ACHN (cell line): ENCODE measurements at places on chromosomes 2 and 18.

GRCh38 chr18:7844017-7844416, 276.9 kb downstream of the PTPRM start:
- no peak for DNase-seq

DNA sequence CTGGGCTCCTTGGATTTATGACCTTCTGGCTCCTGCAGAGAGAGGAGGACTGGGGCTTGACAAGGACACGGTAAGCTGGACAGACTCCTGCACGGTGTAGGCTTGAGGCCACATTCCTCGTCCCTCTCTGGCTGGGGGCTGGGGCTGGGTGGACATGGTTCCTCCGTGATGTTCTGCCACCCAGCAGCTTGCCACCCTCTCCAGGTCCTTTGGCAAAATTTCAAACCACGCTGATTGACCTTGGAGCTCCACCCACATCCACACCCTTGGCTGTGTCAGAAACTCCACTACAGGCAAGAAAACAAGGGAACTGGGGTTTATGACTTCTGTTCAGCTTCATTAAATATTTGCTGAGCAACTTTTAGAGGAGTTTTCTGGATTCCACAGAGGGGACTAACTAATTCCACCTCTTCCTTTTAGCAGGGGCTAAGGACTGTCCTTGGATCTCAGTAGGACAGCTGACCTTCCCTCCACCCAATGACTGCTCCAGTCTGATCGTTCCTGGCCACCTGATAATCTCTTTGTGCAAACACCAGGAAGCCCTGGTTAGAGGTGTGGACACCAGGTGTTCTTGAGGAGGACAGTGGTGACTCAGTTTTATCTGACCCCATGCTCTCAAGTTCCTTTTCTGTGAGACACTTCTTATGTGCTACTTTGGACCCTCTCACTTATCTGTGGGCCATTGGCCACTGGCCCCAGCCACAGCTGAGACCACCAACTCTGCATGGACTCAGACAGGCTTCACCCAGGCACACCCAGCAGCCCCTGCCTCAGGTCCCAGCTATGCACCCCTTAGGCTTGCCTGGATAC, 29.3 kb downstream of the GPR55 start:
- DNase-seq: no peak

DNA sequence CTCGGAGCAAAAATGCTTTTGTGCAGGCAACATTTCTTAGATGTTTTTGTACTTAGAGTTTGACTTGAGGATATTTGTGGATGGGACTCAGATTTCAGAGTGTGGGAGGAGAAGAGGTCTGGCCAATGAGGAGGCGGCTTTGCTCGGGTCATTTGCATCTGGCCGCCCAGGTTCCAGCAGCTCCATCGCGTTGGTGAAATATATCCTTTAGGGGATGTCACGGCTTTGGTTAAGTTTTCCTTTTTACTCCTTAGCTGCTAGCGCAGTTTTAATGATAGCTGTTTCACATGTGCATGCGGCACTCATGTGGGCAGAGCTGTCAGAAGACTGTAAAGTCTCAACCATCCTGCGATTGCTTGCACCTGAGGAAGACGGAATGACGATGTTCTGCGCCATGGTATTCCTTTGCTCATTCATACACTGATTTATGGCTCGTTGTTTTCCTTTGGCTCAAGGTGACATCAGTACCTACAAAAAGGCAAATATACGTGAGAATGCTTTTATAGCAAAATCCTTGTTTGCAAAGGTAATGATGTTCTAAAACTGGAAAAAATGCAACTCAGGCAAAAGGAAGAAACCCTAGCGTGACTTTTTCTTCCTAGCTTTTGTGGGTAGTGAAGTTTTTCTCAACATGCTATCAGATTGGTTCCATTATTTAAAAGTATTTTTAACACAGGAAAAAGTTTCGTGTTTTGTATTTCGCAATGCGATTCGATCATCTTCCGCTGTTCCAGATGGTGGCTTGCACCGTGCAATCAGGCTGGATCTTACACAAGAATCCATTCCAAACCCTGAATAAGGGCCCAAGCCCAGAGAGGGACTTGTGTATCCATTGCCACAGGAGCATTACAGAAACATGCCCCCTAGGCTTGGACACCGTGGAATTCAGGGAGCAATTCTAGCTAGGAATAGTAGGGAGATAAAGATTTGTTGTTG, 70.5 kb upstream of the ZNF516 start:
- DNase-seq: peak; percentile 85

DNA sequence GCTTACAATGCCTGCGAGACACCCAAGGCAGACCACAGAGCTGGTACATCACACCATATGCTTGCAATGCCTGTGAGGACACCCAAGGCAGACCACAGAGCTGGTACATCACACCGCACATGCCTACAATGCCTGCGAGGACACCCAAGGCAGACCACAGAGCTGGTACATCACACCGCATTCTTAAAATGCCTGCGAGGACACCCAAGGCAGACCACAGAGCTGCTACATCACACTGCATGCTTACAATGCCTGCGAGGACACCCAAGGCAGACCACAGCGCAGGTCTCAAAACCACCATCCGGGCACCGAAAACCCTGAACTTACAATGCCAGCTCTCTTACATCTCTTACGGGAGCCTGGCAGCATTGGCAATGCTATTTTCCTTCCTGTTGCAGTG, 799.6 kb downstream of the GALR1 start:
- no peak for DNase-seq

- no peak for DNase-seq
Observed at GRCh38 chr2:72851333-72851732, 25.5 kb upstream of the EXOC6B start.

- no peak for DNase-seq
Observed at GRCh38 chr2:57075226-57075625, 891.4 kb downstream of the CCDC85A start.

DNA sequence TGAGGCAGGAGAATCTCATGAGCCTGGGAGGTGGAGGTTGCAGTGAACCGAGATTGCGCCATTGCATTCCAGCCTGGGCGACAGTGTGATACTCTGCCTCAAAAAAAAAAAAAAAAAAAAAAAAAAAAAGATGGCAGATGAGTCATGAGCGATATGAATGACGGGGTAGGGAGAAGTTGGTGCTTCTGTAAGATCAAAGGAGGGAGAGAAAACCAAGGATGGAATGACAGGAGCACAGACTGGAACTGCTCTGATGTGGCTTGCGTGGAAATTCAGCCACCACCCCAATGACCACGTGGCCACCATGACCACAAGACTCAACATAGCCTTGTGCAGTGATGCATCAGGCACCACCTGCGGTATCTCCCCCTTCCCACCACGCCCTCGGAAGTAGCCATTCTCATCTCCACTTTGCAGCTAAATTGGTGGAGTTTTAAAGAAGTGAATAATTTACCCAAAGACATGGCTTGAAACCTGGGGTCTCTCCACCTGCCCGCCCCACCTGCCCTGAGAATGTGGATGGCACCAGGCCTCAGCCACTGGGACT, 96.0 kb downstream of the ACKR3 start:
- no peak for DNase-seq

- no peak for DNase-seq
Observed at GRCh38 chr2:180599804-180600203, 380.6 kb upstream of the UBE2E3 start.
